ENCODE measurements at places on chromosomes 2 and 18.

DNA sequence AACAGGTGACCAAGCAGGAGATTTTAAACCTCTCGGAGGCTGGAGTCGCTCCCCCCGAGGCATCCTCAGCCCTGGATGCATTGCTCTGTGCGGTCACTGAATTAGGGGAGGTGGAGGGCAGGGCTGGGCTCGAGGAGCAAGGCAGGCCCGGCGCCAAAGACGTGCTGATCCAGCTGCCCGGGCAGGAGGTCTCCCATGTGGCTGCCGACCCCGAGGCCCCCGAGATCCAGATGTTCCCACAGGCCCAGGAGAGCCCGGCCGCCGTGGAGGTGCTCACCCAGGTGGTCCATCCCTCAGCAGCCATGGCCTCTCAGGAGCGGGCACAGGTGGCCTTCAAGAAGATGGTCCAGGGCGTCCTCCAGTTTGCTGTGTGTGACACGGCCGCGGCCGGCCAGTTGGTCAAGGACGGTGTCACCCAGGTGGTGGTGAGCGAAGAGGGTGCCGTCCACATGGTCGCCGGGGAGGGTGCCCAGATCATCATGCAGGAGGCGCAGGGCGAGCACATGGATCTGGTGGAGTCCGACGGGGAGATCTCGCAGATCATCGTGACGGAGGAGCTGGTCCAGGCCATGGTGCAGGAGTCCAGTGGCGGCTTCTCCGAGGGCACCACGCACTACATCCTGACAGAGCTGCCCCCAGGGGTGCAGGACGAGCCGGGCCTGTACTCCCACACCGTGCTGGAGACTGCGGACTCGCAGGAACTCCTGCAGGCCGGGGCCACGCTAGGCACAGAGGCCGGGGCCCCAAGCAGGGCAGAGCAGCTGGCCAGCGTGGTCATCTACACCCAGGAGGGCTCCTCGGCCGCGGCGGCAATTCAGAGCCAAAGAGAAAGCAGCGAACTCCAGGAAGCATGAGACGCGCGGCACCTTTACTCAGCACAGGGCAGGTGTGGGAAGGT, 145.1 kb downstream of the PTGR3 start:
- DNase-seq = no peak

GRCh38 chr2:96264656-96265348, 995 bp downstream of the TMEM127 start:
- peak; percentile 8 for DNase-seq

DNA sequence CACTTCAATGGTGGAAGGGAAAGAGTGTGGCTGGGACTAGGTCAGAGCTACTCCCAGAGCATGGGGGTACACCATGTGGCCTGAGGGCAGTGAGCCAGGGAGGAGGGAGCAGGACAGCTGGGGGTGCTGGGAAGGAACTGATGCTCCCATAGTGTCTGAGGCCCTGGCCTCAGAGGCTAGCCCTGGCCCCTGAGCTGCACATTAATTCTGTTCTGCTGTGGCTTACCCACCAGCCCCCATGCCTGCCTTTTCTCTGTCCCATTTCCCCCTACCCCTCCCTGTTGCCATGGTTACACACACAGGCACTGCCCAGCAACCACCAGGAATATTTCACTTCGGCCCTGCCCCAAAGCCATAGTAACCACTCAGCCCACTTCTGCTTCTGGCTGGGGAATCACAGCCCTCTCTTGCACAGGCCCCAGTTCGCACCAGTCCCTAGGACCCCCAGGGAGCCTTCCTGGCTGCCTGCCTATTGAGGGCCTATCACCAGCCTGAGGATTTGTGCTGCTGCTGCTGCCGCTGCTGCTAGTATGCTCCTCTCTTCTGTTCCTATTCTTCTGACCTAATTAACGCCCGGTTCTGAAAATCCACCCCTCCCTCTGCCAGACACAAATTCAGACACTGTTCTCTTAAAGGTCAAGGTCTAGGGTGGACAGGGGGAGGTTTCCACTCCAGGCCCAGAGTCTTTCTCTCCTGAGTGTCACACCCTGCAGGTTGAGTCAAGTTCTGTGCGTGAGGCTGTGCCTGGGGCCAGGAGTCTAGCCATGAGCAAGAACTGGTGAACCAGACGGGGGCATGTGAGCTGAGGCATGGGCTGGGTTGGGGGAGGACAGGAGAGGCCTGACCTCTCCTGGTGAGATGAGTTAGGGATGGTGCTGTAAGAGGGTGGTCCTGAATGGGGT, 87.1 kb upstream of the MCFD2 start:
- no peak for DNase-seq

GRCh38 chr2:84314901-84315330, 144.2 kb downstream of the SUCLG1 start:
- DNase-seq = peak; percentile 78

DNA sequence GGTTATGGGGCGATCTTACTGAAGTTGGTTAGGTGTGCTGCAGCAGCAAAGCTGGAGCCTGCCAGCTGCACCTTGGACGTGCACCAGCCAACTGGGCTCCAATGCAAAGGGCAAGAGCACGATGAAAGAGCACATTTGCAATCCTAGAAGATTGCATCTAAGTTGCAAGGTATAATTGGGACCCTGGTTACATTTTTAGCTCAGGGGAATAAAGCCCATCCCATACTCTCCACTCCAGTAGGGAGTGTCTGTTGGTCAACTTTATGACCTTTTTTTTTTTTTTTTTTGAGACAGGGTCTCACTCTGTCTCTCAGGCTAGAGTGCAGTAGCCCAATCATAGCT, 22.2 kb upstream of the GPR55 start:
- DNase-seq = no peak

DNA sequence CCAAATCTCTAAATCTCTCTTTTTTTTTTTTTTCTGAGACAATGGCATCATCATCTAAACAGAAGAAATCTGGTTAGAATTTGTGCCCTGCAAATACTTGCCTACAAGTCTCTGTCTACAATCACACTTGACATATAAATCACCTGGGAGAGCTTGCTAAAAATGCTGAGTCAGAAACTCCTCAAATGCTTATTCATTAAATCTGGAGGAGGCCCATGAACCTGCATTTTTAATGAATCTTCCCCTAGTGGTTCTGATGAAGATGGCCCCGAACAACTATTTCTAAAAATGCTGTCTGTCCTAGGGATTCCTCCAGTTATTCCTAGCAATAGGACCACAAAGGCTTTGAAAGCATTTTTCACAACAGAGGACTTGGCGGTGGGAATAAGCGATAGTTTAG, 1.6 kb upstream of the CSRNP3 start:
- no peak for DNase-seq

DNA sequence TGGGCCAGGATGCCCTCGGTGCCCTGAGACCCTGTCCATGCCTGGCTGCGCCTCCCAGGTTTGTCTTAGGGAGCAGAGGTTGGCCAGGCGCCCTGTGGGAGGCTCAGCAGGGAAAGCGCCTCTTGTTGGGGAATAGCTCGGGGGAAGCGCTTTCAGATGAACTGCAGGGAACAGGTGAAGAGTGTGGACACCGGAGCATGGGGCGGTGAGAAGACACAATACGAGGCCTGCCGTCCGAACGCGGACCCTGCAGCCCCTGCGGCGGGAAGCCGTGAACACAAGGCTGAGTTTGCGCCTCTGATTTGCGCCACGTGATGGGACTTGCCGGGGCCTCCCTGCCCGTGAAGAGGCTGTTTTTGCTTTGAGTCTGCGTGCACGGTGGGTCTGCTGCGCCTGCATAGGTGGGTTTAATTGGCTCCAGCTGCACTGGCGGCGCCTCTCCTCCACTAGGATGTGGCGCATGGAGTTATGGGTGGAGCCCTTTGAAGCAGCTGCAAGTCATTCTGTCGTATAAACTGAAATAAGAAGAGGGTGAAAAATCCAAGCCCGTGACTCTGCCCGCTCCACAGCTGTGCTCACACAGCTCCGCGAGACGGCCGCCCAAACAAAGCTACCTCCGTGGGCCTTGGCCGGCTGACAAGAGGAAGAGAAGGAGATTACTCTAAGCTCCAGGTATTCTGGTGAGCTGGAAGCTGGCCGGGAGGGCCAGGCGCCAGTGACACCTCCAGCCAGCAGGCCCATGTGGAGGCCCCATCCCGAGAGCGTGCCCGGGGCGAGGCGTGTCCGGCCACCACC, 103.5 kb upstream of the CTDP1 start:
- DNase-seq = no peak

GRCh38 chr2:103656558-103656957, 894.7 kb downstream of the TMEM182 start:
- no peak for DNase-seq

GRCh38 chr18:48274301-48274700, 134.9 kb downstream of the ZBTB7C start:
- no peak for DNase-seq

DNA sequence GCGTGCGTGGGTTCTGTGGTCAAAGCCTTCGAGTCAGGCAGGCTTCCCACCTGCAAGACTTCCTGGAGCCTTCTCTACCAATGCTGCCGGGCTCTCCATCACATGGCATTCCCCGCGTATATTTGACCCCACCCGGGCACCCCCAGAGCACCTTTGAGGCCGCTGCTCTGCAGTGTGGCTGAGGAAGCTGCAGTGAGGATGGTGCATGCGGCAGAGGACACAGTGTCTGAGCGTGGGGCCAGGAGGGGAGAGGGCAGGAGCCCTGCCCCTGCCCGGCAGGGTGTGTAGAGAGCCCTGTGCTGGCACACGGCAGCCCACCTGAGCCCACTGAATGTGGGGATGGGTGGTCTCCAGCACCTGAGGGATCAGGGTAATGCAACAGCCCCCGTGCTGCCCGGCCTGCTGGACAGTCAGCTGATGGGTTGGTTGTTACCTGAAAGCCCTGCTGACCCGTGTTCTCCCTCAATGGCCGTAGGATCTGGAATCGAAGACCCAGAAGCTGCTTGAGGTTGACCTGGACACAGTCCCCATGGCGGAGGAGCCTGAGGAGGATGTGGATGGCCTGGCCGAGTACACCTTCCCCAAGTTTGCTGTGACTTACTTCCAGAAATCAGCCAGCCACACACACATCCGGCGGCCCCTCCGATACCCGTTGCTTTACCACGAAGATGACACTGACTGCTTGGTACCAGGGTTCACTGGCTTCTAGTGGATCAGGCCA, 36.8 kb upstream of the GPR17 start:
- DNase-seq = no peak

Measured in stimulated activated CD4-positive, alpha-beta T cell treated with anti-CD3 and anti-CD28 coated beads, Interleukin-12 subunit alpha, Interleukin-12 subunit beta, amount 100 ng/mL, for 48 hours (primary cell).